ENCODE measurements at places on chromosomes 3 and 15. TPM values are rescaled to one million over a fixed set of nuclear protein-coding genes. Genes with fewer than 3 reads are reported as not detected.

- no peaks in the 10 kb centered on the region for H3K4me1 ChIP-seq
- H3K4me3 ChIP-seq, result no peak overlapping the region
- no peaks in the 10 kb centered on the region for H3K36me3 ChIP-seq
- peak; percentile 42 for DNase-seq
Measured at GRCh38 chr3:77825001-77825827, 785.3 kb downstream of the ROBO2 start.

- no peak overlapping the region for H3K4me3 ChIP-seq
- no peak for DNase-seq
- H3K4me1 ChIP-seq, result no peaks in the 10 kb centered on the region
- no peaks in the 10 kb centered on the region for H3K36me3 ChIP-seq
- no peak overlapping the region for H3K27ac ChIP-seq
Measured at GRCh38 chr15:34301058-34301457, 36.5 kb downstream of the SLC12A6 start.

SEC11A gene
- total RNA-seq, result 120 TPM

GABRR3 gene
- total RNA-seq, result not detected

DNA sequence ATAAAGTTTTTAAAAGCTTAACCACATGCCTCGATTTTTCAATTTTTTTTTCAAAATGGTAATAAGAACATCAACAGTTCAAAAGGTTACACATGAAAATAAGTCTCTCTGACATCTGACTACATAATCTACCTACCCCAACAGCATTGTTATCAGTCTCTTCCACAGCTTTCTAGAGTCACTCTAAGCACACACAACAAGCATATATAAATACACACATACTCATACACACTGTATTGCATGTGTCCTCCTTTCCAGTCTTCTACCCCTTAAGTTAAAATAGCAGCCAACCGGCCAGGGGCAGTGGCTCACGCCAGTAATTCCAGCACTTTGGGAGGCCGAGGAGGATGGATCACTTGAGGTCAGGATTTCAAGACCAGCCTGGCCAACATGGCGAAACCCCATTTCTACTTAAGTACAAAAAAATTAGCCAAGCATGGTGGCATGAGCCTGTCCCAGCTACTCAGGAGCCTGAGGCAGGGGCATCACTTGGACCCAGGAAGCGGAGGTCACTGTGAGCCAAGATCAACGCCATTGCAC, 12.2 kb downstream of the TBL1XR1 start:
- peaks cover 6% of the 10 kb centered on the region for H3K4me1 ChIP-seq
- DNase-seq, result no peak
- H3K36me3 ChIP-seq, result no peaks in the 10 kb centered on the region
- no peaks in the 10 kb centered on the region for H3K27me3 ChIP-seq
- H3K27ac ChIP-seq, result no peak overlapping the region
- H3K4me3 ChIP-seq, result no peak overlapping the region

LRCH3 gene
- 60.4 TPM for total RNA-seq

DNA sequence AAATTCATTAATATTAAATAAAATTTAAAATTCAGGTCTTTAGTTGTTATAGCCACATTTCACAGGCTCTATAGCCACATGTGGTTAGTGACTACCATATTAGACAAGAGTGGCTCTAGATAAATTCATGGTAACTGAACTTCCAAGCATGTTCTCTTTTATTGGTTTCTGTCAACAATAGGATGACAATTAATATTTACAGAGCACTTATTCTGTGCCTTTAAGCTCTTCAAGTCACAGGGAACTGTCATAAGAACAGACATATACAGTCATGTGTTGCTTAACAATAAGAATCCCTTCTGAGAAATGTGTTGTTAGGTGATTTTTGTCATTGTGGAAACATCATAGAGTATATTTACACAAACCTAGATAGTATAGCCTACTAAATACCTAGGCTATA, 38.8 kb upstream of the SLC25A36 start:
- no peaks in the 10 kb centered on the region for H3K27me3 ChIP-seq
- no peak overlapping the region for H3K4me3 ChIP-seq
- DNase-seq, result no peak
- H3K36me3 ChIP-seq, result no peaks in the 10 kb centered on the region
